ENCODE measurements at places on chromosomes 1 and 21.

DNA sequence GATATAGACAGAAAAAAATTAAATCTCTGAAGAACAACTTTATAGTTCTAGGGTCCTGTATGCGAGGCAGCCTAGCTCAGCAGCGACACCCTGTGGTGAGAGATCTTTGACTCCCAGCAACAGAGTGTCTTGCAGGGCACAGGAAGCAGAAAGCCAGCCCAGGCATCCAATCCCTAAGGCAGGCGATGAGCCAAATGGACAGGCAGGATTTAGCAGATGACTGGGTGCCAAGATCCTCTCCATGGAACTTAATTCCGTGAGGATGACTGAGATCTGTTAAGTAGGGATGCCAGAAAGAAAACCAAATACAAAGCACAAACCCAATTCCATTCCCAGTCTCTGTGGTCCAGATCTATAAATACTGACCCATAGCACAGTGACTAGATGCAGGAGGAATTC, 38.8 kb downstream of the HLCS start:
- peak; percentile 85 for DNase-seq
- no peaks in the 10 kb centered on the region for H3K4me1 ChIP-seq
- no peaks in the 10 kb centered on the region for H3K27me3 ChIP-seq
- no peak overlapping the region for H3K4me3 ChIP-seq
- H3K36me3 ChIP-seq = peaks cover 1% of the 10 kb centered on the region

- peaks cover 11% of the 10 kb centered on the region for H3K27me3 ChIP-seq
- DNase-seq = no peak
- H3K4me3 ChIP-seq = no peak overlapping the region
- H3K4me1 ChIP-seq = peaks cover 11% of the 10 kb centered on the region
These were observed 134.0 kb downstream of the HIVEP3 start for GRCh38 chr1:41784531-41785274.

- no peaks in the 10 kb centered on the region for H3K36me3 ChIP-seq
- H3K4me3 ChIP-seq = no peak overlapping the region
- peaks cover 12% of the 10 kb centered on the region for H3K4me1 ChIP-seq
- H3K27ac ChIP-seq = no peak overlapping the region
These were observed 2.5 kb upstream of the SAMD11 start for GRCh38 chr1:921011-921837.

- peak; percentile 29 for DNase-seq
- peaks cover 65% of the 10 kb centered on the region for H3K4me1 ChIP-seq
- no peaks in the 10 kb centered on the region for H3K36me3 ChIP-seq
- peaks cover 34% of the 10 kb centered on the region for H3K27me3 ChIP-seq
- H3K4me3 ChIP-seq = no peak overlapping the region
These were observed 35.5 kb upstream of the IL20 start for GRCh38 chr1:206829875-206830274.

GRCh38 chr1:172185211-172185610, 235.3 kb upstream of the C1orf105 start:
- peaks cover 6% of the 10 kb centered on the region for H3K36me3 ChIP-seq
- no peak for DNase-seq
- peaks cover 57% of the 10 kb centered on the region for H3K4me1 ChIP-seq
- H3K27ac ChIP-seq = peak overlapping the region; percentile 46

GRCh38 chr1:235417086-235417697, 50.0 kb downstream of the TBCE start:
- DNase-seq = peak; percentile 78
- no peaks in the 10 kb centered on the region for H3K27me3 ChIP-seq
- peaks cover 8% of the 10 kb centered on the region for H3K36me3 ChIP-seq
- H3K27ac ChIP-seq = no peak overlapping the region
- H3K4me3 ChIP-seq = no peak overlapping the region
- H3K4me1 ChIP-seq = peaks cover 3% of the 10 kb centered on the region

DNA sequence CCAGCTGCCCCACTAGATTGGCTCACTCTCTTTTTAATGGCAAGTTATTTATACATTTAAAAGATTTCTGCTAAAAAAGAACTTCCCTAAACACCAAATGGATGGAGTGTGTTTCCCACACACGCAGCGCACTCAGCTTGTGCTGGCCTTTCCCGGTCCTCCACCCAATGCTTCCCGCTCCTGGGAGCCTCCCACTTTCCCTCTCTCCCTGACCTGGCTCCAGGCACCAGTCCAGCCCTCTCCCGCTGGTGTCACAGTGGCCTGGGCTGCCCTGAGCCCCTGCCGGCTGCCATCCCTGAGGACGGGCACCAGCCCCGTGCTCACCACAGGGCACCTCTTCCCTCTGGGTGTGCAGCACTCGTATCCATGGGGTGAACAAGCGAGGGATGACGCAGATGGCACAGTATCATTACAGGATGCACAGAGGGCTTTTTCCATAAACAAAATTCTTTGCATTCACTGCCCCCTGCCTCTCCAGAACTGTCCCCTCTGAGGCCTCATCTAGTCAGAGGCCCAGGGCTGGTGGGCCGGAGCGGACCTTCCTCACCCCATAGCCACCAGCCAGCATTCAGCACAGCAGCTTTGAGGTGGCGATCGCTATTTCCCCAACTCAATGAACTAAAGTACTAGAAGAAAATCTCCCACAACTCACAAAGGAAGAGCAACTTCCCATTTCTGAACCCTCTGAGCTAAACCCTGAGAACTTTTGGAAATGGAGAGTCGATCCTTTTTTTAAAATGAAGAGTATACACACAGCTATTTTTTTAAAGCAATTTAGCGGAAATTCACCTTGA, 68.5 kb downstream of the SLC37A1 start:
- no peaks in the 10 kb centered on the region for H3K27me3 ChIP-seq
- H3K27ac ChIP-seq = no peak overlapping the region
- peaks cover 11% of the 10 kb centered on the region for H3K36me3 ChIP-seq
- H3K4me1 ChIP-seq = no peaks in the 10 kb centered on the region
- no peak overlapping the region for H3K4me3 ChIP-seq

DNA sequence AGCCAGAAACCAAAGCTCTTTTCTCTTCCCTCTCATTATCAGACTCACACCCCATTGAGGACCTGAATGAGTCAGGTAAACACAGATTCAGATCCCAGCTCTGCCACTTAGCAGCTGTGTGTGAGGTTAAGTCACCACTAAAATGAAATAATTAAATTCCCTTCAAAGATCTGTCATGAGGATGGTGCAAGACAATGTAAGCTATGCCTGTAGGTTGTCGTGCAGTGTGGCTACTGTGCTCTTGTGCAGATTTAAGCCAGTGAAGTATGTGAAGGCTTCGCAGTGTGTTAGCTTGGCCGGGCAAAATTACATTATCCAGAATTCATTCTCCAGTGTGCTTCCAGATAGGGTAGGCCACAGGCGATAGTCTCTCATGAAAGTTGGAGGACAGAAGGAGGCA, 13.6 kb downstream of the UBL4B start:
- H3K27ac ChIP-seq = no peak overlapping the region
- peaks cover 45% of the 10 kb centered on the region for H3K27me3 ChIP-seq
- no peaks in the 10 kb centered on the region for H3K4me1 ChIP-seq

- H3K27me3 ChIP-seq = peaks cover 44% of the 10 kb centered on the region
- no peak for DNase-seq
- no peak overlapping the region for H3K27ac ChIP-seq
- H3K4me1 ChIP-seq = peaks cover 8% of the 10 kb centered on the region
These were observed 1.9 kb downstream of the SMIM1 start for GRCh38 chr1:3774276-3774945.

GRCh38 chr1:181711820-181712219, 228.5 kb downstream of the CACNA1E start:
- H3K27ac ChIP-seq = no peak overlapping the region
- no peak for DNase-seq

DNA sequence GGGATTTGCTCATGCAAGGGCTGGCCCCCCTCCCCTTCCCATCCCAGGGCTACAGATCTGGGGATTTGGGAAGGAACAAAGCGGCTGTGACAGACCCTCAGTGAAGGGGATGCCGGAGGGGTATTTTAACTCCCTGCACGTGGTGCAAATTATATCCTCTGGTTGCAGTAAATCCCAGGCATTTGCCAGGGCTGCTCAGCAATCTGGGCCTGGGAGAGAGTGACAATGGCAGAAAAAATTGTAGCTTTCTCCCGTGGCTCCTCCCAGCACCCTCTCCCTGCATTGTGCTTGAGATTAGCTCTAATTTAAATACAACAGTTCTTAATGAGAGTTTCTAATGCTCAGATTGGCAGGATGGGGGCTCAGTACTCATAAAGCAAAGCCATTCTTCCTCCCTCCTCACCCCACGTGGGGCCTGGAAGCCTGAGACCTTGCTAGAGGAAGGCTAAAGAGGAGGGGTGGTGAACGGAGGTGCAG, 129.9 kb upstream of the CD34 start:
- H3K4me1 ChIP-seq = peaks cover 15% of the 10 kb centered on the region
- no peak overlapping the region for H3K4me3 ChIP-seq
- no peaks in the 10 kb centered on the region for H3K36me3 ChIP-seq

GRCh38 chr1:12601700-12602658, 16.0 kb downstream of the DHRS3 start:
- H3K27ac ChIP-seq = peak overlapping the region; percentile 69
- H3K27me3 ChIP-seq = peaks cover 15% of the 10 kb centered on the region
- DNase-seq = no peak

GRCh38 chr21:45791562-45792418, 148.3 kb downstream of the PCBP3 start:
- H3K27ac ChIP-seq = no peak overlapping the region
- H3K4me3 ChIP-seq = no peak overlapping the region
- no peaks in the 10 kb centered on the region for H3K36me3 ChIP-seq
- no peaks in the 10 kb centered on the region for H3K4me1 ChIP-seq
- no peak for DNase-seq
